Astrocyte of the cerebellum (primary cell): ENCODE measurements at places on chromosomes 2 and 18.
A peak's percentile ranks its signal among the peaks of the same experiment; 100 is the strongest.

DNA sequence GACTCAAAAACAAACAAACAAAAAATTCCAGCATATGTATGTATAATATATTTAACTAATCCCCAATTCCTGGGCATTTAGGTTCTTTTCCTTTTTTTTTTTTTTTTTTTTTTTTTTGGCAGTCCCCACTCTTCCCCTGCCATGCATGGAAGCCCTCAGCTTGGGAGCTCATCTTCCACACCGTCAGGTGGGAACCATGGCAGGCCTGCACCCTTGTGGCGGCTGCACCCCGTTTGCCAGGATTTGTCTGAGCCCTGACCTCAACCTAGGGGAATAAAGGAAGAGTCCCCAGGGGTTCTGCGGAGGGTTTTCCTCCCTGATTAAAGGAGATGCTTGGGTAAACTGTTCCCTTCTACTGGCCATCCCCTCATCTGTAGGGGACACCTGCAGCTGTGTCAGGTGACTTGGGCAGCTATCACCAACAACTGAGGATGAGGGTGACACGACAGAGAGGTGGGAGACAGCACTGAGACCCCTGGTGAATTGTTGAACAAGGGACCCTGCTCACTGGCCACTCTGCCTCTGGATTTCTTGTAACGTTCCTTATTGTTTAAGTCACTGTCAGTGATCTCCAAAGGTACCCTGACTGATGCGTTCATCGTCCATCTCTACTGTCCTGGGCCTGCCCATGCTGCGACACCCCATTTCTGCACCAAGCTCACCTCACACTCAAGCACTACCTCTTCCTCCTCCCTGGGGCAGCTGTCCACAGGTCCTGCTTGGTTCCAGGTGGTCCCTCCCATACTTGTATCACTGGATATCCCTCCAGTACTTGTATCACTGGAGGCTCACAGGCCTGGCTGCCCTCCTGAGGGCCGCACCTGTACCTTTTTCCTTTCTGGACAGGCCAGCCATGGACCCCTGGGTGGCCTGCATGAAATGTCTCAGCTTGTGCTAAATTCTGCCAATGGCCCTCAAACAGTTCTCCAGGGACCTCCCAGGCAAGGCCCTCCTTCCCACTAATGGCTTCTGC lies 14.5 kb downstream of the TMEM185B start:
- no peak for DNase-seq

GRCh38 chr2:17296686-17297085 lies 221.6 kb downstream of the RAD51AP2 start:
- no peak for DNase-seq

GRCh38 chr2:179440642-179441251 lies 176.1 kb upstream of the SESTD1 start:
- peak; percentile 19 for DNase-seq

- DNase-seq = no peak
These were observed 84.4 kb upstream of the LYPD1 start for GRCh38 chr2:132754392-132754791.

DNA sequence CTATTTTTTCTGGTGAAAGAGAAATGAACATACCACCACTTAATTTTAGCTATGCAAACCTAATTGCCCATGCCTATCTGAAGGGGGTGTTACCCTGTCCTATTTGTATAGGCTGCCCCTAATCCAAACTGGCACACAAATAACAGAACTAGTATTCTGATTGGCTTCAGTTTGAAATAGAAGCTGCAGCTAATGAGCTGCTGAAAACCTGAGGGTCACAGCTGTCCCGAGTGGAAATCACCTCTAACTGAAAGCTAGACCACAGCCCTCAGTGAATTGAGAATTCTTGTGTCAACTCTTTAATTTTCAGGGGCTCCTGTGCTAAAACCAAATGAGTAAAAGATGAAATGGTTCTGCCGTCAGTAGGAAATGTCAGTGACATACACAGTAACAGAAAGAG lies 28.7 kb downstream of the CCDC141 start:
- DNase-seq = no peak

DNA sequence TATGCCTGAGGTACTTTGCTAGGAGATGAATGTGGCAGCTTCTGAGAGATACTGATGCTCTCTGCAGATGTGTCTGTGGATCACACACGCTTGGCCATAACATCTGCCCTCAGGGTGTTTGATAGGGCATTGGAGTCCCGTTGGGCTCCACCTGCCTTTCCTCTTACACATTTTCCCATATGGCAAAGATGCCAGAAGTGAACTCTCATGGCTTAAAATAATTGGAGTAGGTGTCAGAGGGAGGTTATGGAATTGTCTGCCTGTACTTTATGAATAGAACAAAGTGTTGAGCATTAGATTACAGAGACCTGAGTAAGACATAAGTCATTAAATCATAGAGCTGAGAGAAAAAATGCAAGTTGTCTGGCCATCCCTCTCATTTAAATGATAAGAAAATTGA lies 75.3 kb upstream of the PNPT1 start:
- DNase-seq = no peak
